ENCODE measurements at places on chromosomes 16 and 17.

GRCh38 chr16:84481051-84481735, 23.3 kb downstream of the MEAK7 start:
- DNase-seq: no peak

DNA sequence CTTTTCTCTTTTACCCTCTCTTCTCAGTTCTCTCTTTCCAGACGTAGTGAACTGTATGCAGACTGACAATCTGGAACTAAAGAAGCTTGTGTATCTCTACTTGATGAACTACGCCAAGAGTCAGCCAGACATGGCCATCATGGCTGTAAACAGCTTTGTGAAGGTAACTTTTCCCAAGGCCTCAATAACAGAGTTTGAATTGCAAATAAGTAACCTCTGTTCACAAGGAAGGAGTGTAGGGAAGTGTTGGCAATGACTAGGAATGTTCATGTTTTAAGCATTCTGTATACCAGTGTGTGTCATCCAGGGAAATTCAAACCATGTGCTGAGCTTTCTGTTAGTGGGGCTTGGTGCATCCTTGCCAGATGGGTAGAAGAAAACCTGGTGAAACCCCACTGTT, 18.6 kb downstream of the AP2B1 start:
- DNase-seq: no peak

DNA sequence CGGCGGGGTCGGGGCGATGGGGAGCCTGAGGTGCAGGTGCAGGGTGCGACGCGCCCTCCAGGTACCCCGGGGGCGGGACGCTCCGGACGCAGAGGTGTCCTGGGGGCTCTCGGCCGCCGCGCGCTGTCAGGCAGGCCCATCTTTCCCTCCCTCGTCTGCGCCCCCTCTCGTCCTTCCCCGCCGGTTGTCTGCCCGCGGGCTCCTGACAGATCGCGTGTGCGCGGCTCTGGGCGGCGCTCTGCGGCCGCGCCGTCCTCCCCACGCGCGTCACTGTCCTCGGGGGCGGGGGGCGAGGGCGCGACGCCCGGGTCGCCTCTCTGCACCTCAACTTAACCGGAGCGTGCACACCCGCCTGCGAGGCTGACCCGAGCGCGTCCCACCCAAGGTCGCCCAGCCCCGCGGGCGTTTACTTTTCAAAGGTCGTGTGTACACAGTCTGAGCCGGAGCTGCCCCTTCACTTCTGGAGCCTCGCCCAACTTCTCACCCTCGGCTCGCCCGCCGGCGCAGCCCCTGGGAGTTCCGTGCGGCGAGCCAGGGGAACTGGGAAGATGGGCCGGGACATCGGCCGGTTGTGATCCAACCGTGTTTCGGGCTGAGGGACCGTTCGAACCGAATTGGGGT, 512 bp downstream of the AKAP1 start:
- DNase-seq: no peak

DNA sequence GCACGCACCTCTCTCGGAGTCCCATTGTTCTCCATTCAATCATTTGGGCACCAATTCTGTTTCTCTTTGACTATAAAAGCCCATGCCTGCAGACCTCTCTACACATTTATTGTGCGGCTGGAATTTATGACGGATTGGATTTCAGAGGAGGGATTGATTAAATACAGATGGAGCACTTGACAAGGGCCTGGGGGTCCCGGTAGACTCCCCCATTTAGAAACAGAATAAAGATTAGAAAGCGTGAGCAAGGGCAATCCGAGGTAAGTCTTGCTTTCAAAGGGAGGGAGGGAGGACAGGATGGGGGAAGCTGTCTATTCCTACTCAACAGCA, 15.1 kb upstream of the PITPNM3 start:
- no peak for DNase-seq

DNA sequence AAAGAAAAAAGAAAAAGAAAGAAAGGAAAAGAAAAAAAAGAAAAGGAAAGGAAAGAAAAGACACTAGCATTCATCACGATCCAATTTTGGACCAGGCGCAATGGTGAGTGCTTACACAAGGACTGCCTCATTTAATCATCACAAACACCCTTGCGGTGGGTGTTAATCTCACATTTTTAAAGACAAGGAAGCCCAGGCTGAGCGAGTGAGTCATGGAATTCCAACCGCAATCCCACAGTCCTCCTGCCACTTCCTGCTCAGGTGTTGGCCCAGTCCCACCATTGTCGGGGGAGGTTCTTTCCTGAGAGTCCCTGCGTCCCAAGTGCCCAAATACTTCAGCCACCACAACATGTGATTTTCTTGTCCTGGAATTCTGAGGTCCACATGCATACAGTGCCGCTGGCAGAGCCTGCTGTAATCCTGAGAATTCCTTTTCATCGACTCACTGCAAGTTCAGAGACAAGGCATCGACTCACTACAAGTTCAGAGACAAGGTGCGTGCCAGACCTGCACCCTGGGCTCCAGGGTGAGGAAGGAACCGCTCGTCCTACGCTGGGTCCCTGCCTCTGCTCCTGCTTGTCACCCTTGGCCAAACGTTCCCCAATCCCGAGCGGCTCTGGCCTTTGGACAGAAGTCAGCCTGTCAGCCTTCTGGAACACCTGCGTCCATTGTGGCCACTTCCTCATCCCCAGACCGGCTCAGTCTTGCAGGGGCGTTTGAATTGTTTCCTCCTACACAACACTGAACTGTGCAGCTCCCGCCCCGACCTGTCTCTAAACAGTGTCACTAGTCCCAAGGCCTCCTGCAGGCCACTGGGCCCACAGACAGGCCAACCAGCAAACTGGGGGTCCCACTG, 5.8 kb downstream of the ZG16B start:
- no peak for DNase-seq

- DNase-seq: no peak
Observed at GRCh38 chr16:19348578-19349315, 63.2 kb downstream of the CLEC19A start.

DNA sequence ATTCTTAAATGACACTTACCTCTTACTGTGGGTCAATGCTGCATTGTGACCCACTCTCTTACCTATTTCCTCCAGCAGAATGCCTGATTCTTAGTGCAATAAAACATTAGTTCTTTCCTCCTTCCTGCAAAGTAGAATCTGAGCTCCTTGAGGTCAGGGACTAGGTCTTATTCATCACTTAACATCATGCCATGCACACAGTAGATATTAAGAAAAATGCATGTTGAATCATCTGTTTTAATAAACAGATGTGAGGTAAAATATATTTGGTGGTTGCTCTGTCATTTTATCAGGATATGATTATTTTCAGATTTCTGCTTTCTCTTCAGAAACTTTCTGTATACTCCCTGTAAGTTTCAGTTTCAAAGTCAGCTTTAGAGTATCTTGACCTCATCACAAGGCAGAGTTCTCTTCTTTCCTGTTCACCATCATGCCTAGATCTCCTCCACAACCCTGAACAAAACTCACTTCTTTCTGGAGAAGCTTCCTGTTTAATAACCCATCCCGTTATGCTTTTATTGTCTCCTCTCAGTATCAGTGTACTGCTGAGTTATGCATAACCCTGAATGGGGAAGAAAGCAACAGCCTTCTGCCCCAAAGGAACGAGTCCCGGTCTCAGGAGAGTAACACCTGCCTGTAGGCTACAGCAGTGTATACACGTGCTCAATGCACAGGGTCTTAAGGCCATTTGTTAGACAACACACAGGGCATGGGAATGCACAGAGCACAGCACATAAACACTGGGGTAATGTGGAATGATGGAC, 30.3 kb upstream of the SUPT4H1 start:
- DNase-seq: no peak

Measured in NCI-H2081 treated with DMSO at 0.1 percent for 48 hours (cell line).